ENCODE measurements at places on chromosomes 5 and 9.

DNA sequence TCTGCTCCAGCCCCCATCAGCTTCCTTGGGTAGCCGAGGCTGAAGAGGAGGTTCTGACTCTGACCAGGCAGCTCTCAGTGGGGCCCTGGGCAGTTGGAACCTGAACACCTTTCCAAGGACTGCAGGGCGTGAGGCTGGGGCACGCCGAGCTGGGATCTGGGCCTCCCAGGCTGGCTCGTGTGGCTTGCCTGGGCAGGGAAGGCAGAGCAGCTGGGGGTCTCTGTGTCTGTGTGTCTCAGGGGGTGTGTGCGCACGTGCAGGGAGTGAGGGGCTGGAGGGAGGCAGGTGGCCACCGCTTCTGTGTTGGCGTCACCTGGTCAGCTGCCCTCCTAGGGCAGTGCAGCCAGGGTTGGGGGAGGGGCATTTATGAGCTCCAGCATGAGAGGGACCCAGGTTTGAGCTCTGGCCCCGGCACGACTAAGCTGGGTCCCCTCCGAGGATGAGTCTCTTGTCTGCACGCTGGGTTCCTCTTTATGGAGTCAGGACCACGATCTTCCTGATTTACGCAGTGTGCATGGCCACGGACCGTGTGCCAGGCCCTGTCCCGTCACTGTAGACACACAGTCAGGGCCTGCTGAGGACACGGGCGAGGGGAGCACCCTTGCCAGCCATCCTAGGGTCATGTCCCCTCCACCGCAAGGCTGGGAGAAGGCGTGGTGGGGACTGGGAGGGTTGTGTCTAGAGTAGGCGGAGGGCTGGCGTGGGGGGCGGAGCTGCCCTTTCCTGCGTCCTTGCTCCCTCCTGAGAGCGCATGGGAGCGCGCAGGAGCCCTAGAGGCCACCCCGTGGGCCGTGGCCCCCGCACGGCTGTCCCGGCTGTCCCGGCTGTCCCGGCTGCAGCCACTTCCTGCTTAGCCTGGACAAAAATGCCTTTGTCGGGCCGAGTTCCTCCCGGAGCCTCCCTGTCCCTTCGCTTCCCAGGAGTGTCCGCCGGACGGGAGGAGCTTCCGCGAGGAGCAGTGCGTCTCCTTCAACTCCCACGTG lies 4.6 kb downstream of the ADAMTSL2 start:
- no peak for DNase-seq

DNA sequence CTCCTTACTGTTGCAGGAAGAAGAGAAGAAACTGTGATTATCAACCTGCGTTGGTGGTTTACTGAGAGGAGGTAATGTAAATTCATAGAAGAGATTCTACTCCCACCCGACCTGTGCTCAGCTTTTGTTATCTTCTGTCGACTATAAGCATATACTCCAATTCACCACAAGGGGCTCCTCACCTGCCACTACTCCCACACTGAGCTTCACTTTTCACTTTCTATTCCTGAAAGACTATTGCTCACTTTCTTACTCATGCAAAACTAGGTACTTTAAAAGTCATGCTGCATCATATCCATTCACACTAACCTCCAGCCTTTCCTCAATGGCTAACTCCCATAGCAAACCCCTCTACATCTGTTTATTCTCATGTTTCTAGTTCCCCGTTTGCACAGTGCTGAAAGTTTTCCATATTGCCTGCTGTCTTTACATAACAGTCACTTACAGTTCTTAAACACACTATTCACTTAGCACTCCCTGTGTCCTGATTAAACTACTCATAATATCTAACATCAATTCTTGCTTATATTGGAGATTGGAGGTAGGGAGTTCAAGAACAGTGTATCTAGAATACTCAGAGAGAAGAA lies 1062.6 kb downstream of the NR2F1-AS1 start:
- no peak for DNase-seq

GRCh38 chr5:61981886-61982285 lies 324.1 kb upstream of the KIF2A start:
- no peak for DNase-seq

- DNase-seq, result peak; percentile 41
Observed at GRCh38 chr9:91193087-91193657, 168.5 kb downstream of the AUH start.

GRCh38 chr5:9951865-9952516 lies 297.7 kb downstream of the ATPSCKMT start:
- DNase-seq, result no peak

- no peak for DNase-seq
Observed at GRCh38 chr5:137627293-137627692, 108.6 kb downstream of the KLHL3 start.

GRCh38 chr9:120708526-120709224 lies 5.6 kb downstream of the MEGF9 start:
- no peak for DNase-seq

GRCh38 chr9:76086539-76086938 lies 196.1 kb downstream of the PCSK5 start:
- DNase-seq, result no peak
